ENCODE measurements at places on chromosomes 11 and 22.

DNA sequence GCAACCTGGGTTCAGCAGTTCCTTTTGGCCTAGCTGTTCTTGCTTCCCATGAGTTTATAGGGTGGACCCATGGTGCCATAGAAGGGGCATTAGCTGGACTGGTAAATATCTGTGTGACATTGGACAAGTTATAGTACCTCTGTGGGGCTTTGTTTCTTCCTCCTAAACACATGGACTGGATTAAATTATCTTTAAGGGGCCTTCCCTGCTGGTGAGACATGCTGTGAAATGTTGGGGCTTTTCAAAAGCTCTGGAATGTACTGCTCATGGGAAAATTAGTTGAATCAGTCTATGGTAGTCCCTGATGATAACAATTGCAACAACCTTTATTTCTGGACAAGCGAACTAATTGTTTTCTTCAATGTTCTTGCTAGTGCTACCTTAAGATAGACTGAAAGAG is 276.2 kb downstream of the BLID start:
- DNase-seq: no peak

DNA sequence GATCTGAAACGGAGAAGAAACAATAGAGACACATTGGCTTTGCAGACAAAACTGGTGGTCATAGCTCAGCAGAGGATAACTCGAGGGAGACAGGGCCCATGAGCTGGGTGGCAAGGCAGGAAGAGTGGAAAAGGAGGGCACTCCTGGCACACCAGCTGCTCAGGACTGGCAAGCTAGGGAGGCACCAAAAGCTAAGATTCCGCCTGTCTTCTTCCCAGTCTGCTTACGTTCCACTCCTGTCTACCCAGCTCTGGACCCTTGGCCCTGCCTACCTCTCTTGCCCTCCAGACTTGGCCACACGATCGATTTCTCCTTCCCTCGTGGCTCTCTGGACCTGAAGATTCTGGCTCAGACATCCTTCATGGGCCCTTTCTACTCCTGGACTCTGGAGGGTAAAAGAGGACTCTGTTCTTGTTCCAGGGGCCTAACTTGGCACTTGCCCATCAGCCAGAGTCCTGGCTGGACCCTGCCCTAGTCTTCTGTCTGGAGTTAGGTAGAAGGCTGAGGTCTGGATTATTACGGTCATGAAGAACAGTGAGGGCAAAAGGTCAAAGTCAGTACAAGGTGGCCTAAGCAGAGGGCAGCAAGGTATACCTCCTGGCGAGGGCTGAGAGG is 115.2 kb upstream of the PITPNB start:
- no peak for DNase-seq

- no peak for DNase-seq
These were observed 5.1 kb upstream of the P2RX6 start for GRCh38 chr22:21009638-21010425.

DNA sequence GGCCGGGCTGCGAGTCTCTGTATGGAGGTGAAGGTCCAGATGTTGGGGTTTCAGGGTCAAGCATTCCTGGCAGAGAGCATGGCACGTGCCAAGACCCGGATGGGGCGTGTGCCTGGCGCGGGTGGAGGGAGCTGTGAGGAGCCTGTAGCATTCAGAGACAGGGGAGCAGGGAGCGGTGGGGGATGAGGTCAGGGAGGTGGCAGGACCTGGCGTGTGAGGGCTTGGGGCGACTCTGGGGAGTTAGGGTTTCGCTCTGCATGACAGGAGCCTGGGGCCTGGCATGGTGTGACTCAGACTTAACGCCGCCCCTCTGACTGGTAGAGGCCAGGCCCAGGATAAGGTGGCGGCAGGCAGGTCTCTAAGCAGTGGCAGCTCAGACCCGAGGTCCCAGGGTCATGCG is 103.0 kb downstream of the KCNQ1 start:
- DNase-seq: no peak

DNA sequence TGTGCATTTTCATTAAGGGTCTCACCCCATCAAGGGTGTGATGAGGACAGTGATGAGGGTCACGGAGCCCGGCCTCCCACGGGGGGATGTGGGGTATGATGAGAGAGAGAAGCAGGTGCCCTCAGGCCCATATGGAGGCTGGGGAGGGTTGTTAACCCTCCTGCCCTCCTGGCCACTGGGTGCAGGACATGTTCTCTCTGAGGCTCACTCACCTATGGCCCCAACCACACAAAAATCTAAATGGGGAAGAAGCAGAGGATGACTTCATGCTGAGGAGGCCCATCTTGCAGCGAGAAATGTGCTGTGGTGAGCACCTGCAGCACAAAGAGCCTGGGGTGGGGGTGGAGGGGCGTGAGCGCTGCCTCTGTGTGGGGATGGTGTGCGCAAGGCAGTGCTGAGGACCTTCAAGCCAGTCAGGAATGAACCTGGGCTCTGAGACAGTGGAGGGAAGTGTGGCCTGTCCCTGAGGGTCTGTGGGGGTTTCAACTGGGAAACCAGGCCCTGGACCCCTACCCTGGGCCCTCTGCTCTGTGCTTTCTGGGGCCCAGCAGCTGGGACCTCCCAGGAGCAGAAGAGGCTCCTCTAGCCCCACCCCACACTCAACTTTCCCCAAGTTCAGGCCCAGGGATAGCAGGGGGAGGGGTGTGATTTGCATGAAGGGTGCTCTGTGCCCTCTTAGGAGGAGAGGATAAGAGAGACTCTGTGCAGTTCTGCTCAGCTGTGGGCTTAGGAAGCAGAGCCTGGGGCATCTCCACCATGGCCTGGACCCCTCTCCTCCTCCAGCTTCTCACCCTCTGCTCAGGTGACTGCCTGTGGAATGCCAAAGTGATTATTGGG is 43.0 kb upstream of the TOP3B start:
- no peak for DNase-seq

Data from D341Med (cell line).